Transverse colon (tissue), 4 donors: ENCODE measurements at places on chromosomes 4 and X.

DNA sequence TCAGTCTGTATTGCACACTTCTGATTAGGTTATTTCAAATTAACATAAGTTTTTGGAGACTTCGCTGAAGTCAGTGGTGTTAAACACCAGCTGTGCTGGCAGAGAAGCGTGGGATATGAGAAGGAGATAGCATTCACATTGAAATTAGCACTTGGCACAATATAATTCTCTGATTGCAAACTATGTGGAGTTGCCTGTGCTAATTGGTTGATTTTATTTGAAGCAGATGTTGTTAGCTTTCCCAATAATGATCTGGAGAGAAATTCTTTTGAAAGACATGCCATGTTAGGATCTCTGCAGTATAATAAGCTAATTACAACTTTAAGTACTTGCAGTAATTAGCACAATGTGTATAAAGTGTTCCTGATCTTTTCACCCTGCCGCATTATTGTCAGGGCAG, 367.4 kb upstream of the ARX start:
- DNase-seq, result no peak

DNA sequence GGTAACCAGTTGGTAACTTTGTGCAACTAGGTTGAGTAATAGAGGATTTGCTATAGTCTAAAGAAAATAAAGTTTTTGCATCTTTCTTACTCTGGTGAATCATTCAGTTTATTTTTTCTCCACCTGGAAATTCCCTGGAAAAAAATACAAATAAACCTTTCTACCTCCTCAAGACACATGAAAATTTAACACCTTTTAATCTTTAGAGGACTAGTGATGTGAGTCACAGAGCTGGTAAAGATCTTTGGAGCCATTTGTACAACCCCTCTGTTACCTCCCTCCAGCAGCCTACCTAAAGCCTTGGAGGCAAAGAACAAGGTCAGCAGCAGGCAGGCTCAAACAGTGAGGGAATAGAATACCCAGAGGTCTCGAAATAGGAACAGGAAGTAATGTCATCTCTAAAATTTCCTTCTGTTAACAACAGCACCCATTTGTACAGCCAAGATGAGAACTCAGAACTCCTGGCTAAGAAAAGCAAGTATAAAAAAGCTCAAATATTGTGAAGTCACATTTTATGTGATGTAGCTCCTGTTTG, 10.2 kb upstream of the MAOB start:
- DNase-seq, result no peak

GRCh38 chr4:744212-744841, 38.7 kb downstream of the PCGF3 start:
- DNase-seq, result no peak

- no peak for DNase-seq
Observed at GRCh38 chr4:89469516-89469915, 161.9 kb upstream of the GPRIN3 start.

DNA sequence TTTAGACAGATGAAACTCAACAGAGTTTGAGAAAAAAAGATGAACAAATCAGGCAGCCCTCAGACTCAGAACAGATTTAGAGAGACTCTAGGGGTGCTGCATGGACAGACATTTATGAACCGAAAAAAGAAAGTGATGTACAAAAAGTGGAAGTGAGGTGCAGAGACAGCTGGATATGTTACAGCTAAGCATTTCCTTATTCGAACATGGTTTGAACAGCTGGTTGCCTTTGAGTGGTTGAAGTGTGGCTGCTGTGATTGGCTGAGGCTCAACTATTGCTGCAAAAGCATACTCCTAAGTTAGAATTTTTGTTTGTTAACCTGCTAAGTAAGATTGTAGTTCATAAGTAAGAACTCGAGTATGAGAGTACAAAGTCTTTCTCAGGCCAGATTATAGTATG, 331.5 kb upstream of the PABPC4L start:
- no peak for DNase-seq

- DNase-seq, result no peak
Observed at GRCh38 chrX:40420899-40421729, 159.7 kb upstream of the ATP6AP2 start.

- DNase-seq, result no peak
Observed at GRCh38 chrX:154459832-154460231, 1.8 kb downstream of the PLXNA3 start.

DNA sequence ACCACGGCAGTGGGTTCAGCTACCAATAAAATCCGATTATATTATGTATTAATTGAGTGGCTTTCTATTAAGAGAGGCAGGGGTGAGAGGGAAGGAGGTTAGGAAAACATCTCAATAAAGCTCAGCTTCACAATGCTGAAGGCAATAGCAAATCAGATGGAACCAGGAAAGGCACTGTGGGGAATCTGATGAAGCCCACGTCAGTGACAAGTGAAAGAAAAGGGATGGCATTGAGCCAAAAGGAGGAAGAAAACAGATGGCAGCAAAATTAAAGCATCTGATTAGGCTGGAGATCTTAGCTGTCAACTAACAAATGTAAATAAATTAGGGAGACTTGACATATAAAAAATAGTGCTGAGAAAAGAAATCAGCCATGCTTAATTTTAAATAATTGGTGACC, 180.9 kb downstream of the RASL11B start:
- DNase-seq, result no peak

DNA sequence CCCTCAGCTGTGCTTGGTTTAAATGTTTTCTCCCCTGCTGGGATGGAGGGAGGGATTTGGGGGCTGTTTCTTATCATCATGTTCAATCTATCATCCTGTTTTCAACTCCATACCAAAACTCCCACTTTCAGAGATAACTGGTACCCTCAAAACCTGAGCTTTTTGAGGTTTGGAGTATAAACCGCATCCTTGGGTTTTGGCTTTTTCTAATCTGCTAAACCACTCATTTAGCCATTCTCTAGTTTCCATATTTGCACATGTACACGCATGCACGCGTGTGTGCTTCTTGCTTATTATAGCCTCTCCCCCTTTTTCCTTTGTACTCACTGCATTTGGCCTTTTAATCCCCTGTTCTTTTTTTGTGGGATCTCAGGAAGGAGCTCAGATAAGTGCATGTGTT, 116.7 kb upstream of the TEX13D start:
- no peak for DNase-seq

- no peak for DNase-seq
Observed at GRCh38 chr4:35493977-35494376, 750.3 kb downstream of the ARAP2 start.
